ENCODE measurements at places on chromosomes 1 and 21. TPM values are rescaled to one million over a fixed set of nuclear protein-coding genes. Genes with fewer than 3 reads are reported as not detected.

The SMCP gene
- total RNA-seq, result not detected

The UHMK1 gene
- total RNA-seq, result 50.9 TPM

The KIF21B gene
- total RNA-seq, result 63.5 TPM

The NUP210L gene
- not detected for total RNA-seq

The CACHD1 gene
- total RNA-seq, result 3.4 TPM

The S1PR1 gene
- 420 TPM for total RNA-seq

The ANXA9 gene
- total RNA-seq, result 0.16 TPM

The RXRG gene
- not detected for total RNA-seq

The CADM3 gene
- total RNA-seq, result not detected

The PLEKHG5 gene
- 5.0 TPM for total RNA-seq

The RAB7B gene
- not detected for total RNA-seq

The TAS1R1 gene
- not detected for total RNA-seq

The GUCA2A gene
- total RNA-seq, result not detected

The FAM72C gene
- total RNA-seq, result not detected

The HDGF gene
- total RNA-seq, result 70.6 TPM

The UBXN11 gene
- total RNA-seq, result 28.6 TPM

The SIKE1 gene
- total RNA-seq, result 64.4 TPM

The DEGS1 gene
- total RNA-seq, result 52.1 TPM

The VASH2 gene
- not detected for total RNA-seq

The LHX8 gene
- total RNA-seq, result not detected

The WNT9A gene
- total RNA-seq, result not detected

The RAP1GAP gene
- 0.19 TPM for total RNA-seq

The CAMK2N1 gene
- total RNA-seq, result 8.4 TPM

Data from CD8-positive, alpha-beta T cell (primary cell).